ENCODE measurements at places on chromosomes 11 and 22.

- no peak for DNase-seq
These were observed 344.7 kb downstream of the MN1 start for GRCh38 chr22:27456696-27457503.

DNA sequence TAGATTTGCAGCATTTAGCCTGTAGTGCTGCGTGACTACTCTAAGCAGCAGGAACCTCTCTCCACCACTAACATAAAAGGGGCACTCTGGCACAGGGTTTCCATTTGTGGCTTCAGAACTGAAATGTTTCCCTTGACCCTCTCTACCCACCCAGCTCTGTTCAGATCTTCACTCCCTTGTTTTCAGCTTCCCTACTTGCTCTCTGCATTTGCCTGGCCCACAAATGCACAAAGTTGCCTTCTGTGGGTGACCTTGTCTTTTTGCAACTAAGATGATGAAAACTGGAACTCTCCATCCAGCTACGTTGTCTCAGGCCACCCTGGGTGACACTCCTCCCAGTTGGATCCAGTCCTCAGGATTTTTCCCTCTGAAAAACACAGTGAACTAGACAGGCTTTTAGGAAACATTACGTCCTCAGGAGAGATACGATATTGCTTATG is 19.8 kb upstream of the PSMA1 start:
- DNase-seq = no peak

GRCh38 chr11:17432002-17432401 is 43.5 kb upstream of the KCNJ11 start:
- no peak for DNase-seq

DNA sequence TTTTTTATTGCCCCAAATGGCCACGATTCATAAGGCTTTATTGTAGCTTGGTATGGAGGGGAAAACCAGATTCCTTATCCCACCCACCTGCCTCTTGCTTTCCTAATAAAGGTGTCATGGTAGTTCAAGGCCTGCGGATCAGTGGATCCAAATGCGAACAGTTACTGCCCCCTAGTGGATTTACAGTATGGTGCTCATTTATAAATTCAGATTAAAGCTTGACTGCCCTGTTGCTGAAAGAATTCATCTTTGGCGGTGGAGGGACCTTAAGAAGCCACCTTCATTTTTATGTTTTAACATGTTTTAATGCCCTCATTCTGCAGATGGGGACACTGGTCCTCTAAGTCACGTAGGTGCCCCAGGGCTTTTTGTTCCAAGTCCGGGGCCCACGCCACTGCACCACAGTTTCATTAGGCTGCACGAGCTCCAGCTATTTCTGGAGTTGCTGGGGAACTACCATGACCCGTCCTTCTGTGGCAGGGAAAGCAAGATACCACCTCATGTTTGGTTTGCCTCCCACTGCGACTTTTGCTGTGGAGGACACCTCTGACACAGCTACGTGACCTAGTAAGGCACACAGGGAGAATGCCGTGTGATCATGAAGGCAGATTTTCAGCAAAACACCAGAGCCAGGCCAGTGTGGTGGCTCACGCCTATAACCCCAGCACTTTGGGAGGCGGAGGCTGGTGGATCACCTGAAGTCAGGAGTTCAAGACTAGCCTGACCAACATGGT is 15.6 kb upstream of the INCENP start:
- no peak for DNase-seq

DNA sequence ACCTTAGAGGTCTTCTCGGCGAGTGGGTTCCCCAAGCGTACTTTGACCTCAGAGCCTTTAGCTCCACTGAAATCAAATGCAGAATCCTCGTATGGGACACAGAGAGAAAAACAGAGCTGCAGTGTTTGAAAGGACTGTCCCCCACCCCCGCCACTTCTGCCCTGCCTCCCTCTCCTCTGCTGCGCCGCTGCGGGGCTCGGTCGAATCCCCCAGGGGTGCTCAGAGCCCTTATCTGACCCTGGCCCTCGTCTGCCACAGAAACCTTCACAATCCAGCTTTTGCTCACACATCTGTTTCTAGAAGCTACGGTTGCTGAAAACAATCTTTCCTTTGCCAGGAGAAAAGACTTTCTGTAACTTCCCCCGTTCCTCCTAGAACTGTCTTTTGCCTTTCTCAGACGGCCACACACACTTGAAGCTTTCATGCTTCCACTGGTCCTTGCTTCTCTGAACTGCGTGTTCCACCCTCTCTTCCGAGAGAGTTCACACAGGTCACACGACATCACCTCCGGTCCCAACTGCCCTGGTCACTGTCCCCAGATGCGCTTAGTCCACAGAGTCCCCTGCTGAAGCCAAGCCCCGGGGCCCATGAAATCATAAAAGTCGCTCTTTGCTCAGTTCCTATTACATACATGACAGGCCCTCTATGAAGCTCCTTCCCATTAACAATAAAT is 3.7 kb downstream of the SMIM35 start:
- no peak for DNase-seq

DNA sequence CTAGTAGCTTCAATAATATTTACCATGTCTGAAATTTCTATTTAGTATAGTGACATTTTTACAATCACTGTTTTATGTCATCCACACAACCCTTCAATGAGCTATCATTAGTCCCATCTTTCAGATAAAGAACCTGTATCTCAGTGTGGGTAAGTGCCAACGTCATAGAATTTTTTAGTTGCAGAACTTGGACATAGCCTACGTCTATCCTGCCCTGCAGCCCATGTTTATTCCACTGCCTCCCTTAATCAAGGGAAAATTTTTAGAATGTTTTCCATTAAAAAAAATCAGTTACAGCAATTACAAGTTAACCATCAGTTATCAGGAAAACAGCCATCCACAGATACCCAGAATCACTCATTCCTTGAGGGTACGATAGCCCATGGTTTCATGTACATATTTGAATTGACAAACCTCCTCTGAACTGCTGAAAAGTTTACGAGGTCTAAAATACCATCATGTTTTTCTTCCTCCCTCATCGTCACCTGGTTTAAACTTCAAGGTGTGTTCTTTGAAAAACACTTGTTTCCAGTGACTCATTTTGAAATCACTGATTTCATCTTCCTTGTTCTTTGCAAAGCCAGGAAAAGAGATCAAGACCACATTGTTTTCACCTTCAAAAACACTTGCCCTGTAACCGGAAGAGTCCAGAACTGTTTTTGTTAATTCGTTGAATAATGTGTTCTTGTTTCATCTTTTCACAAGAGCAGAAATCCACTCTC is 100.9 kb downstream of the FAM76B start:
- no peak for DNase-seq

GRCh38 chr11:107457205-107457557 is 444 bp downstream of the CWF19L2 start:
- no peak for DNase-seq

GRCh38 chr11:14029971-14030920 is 67.7 kb downstream of the SPON1 start:
- peak; percentile 71 for DNase-seq

GRCh38 chr11:103735497-103736032 is 300.9 kb upstream of the DDI1 start:
- no peak for DNase-seq

- DNase-seq = no peak
These were observed 49.5 kb downstream of the ABTB2 start for GRCh38 chr11:34308049-34308912.

DNA sequence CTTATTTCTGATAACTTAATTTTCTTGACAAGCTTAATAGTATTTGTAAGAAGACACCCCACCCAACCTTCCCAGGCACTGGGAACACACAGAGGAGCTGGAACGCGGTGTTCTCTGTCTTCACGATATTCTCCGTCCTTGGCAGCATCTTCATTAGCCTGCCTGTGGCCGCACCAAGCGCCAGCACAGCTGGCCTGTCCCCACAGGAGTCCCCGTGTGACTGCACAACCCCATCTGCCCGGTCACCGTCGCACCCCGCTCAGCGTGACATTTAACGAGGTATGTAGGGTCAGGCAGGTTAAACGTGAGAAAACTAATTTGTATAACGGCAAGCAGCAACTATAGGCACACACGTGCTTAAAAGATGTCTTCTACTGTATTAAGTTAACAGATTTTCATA is 293.3 kb downstream of the BRD1 start:
- no peak for DNase-seq

DNA sequence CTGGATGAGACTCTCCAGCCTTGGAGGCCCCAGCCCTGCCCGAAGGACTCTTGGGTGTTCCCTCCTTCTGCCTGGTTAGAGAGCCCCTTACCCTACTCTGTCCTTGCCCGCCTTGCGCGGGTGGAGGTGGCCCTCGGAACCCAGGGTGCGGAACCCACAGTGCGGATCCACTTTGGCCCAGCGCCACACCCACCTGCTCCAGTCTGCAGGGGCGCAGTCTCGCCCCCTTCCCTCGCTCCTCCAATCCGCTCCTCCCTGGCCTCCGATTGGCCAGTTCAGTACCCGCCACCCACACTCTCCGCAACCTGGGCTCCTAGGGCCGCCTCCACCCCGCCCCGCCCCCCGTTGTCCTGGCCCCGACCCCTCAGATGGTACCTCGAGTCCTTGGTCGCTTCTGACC is 2.4 kb downstream of the CAPN1 start:
- no peak for DNase-seq
